ENCODE measurements at places on chromosomes 13 and 19.

GRCh38 chr13:71524613-71525304 is 342.2 kb downstream of the DACH1 start:
- no peak for DNase-seq

DNA sequence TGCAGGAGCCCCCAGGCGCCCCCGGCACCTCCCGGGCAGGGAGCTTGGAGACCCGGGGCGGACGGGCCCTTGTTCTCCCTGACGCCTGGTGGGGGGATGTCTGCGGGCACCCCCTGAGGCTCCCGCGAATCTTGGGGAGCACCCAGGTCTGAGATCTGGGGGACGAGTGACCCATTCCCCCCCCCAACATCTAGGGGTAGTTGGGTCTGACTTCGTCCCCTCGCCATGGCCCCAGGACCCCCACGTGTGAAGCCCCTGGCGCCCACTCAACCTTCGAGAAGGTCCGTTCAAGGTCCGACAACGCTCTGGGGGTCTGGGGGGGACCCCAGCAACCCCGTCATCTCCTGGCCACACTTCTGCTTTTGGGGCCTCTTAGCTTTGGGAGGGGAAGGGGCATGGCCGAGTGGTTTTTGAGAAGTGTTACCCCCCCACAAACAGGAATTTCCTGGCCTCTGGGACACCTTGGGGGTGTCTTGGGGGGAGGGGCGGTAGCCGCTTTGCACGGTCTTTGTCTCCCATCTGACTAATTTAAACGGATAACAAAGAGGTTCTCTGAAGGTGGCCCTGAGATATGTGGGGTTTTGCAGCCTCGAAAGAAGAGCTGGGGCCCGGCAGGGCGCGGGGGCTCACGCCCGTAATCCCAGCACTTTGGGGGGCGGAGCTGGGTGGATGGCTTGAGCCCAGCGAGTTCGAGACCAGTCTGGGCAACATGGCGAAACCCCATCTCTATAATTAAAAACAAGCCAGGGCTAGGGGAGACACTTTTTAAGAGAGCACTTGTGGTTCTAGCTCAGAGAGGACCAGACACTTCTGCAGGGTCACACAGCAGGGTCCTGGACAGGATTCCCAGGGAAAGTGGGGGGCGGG is 608 bp downstream of the CNN2 start:
- no peak for DNase-seq

DNA sequence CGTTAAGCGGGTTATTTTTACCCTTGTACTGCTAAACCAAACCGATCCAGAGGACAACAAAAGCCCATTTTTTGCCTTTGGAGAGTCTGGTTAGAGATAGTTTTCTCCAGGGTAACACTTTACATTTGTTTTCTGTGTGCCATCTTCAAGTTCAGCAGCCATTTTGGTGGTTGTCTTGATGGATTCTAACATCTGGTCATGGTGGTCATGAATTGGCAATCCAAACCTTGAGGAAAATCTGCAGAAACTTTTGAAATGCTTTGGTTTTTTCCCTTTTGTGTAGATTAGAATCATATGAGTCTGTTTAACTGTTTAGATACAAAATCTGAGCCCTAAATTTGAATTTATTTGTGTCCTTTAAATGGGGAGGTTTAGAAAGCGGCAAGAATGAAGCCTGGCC is 16.6 kb downstream of the HNRNPM start:
- no peak for DNase-seq

- no peak for DNase-seq
These were observed 6.4 kb downstream of the MOB3A start for GRCh38 chr19:2089727-2090053.

DNA sequence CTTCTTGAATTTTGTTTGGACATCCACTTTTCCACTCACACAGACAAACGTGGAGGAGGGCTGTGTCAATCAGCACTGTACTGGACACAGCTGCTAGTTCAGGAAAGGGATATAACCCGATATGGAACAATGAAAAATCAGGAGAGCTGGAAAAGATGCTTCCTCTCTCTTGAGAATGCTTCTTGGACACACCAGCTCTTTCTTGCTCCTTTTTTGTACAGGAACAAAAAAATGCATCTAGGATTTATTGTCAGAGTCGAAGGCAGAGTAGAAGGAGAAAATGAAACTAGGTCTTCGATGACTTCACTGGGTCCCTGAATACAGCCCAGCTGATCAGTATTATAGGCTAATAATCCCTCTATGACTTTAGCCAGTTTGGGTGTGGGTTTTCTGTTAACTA is 62.2 kb downstream of the PEG3 start:
- DNase-seq = no peak

- DNase-seq = no peak
These were observed 21.2 kb upstream of the CD177 start for GRCh38 chr19:43332058-43332922.

- DNase-seq = no peak
These were observed 26.9 kb upstream of the TUBGCP3 start for GRCh38 chr13:112614835-112615234.

DNA sequence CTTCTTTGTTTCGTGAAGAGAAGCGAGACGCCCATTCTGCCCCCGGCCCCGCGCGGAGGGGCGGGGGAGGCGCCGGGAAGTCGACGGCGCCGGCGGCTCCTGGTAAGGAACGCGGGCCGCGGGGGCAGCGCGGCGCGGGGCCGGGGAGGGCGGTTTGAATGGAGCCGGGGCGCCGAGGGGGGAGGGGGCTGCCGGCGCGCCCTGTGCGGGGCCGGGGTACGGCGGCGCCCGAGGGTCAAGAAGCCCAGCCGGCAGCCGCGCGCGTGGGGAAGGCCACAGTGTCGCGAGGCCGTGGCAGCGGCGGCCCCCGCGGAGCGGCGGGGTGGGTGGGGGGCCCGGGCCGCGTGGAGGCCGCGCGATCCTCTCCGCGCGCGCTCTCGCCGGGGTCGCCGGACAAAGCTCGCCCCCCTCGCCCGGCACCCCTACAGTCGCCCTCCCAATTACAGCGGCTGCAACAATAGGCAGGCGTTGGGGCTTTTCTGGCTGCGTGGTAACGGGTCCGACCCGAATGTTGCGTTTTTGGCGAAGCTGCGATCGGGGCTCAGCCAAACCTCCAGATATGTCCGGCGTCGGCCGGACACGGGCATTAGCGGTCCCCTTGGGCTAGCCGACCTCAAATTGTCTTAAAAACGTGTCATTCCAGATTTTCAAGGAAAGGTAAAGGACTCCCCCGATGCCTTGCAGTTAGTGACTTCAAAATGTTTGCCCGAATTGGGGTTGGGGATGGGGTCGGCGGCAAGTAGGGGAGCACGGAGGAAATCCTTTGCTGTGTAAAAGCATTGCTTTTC is 437 bp downstream of the SMARCA4 start:
- peak; percentile 30 for DNase-seq

- no peak for DNase-seq
These were observed 785.8 kb upstream of the SLC10A2 start for GRCh38 chr13:103852036-103852435.

GRCh38 chr19:39384839-39385568 is 5.9 kb downstream of the PAF1 start:
- no peak for DNase-seq

GRCh38 chr19:2250766-2251105 is 1.6 kb downstream of the AMH start:
- no peak for DNase-seq

DNA sequence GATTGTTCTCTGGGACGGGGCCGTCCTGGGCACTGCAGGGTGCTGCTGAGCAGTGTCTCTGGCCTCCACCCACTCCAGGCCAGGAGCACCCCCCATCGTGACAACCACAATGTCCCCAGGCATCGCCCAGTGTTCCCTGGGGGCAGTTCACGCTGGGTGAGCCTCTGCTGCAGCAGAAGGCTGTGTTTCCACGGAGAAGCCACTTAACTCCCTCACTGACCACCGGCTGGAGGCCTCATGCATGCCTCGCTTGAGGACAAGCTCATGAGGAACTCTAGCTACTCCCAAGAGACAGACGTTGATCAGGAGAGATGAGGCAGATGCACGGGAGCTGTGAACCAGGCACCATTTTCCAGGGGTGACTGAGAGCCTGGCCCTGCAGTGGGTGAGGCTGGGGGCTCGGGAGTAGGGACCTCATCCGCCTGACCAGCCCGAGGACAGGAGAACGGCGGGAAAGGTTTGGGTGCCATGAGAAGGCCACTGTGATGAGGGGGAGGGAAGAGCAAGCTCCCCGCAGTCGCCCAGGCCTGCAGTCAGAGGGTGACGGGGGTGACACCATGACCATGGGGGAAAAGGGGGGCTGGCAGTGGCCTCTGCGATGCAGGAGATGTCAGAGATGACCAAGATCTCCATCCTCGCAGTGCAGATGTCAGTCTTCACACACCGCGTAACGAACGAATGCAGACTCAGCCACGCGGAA is 5.1 kb downstream of the SLC39A3 start:
- DNase-seq = no peak

DNA sequence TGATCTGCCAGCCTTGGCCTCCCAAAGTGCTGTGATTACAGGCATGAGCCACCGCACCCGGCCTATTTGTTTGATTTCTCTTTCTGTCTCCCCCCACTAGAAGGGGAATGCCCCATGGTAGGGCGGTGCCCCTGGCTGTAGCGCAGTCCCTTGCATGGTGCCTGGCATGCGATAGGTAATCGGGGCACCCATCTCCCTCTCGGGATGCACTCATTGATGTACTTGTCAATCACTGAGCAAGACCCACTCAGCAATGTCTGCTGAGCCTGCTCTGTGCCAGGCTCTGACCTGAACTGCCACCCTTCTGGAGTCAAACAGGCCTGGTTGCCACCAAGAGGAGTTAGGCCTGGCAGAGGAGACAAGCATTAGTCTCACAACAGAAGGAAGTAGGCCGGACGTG is 19.8 kb downstream of the DNM2 start:
- no peak for DNase-seq

- DNase-seq = peak; percentile 17
These were observed 63.9 kb upstream of the STARD13 start for GRCh38 chr13:33349288-33349985.

GRCh38 chr13:113748101-113748861 is 10.7 kb upstream of the TMEM255B start:
- DNase-seq = no peak

GRCh38 chr13:77028202-77028601 is 1.2 kb upstream of the FBXL3 start:
- DNase-seq = peak; percentile 11

DNA sequence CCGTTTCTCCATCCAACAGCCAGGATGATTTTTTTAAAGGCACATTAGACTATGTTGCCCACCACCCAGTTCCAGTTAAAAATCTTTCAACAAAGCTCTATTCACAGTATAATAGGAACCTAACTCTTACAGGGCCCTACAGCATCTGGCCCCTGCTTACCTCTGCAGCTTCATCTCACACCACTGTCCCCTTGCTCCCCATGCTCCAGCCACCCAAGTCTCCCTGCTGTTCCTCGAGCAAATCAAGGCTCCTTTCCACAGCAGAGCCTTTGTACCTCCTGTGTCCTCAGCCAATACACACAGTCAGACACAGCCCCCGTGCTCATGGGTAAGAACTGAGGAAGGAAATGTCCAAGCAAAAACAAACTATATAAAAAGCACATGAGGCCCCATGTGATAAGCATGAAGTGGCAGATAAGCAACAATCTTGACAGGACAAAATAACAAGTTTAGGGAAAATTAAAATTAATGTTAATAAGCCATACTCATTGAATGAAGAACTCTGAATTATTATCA is 67.5 kb downstream of the TSC22D1 start:
- DNase-seq = no peak

DNA sequence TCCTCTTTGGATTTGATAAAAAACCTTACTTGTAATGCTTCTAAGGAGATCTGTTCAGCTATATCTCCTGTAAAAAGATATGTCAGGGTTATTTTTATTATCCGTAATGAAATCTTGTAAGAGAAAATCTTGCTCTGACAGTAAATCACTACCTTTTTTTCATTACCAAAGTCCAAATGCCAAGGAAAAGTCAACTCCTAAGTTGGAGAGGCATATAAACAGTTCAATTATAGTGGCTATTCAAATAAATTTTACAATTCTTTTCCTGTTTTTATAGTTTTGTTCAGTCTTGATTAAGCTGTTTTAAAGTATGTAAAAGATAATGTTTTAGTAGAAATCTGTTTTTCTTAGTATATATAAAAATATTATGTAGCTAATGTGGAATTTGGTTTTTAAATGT is 9.0 kb downstream of the KCTD4 start:
- DNase-seq = no peak

DNA sequence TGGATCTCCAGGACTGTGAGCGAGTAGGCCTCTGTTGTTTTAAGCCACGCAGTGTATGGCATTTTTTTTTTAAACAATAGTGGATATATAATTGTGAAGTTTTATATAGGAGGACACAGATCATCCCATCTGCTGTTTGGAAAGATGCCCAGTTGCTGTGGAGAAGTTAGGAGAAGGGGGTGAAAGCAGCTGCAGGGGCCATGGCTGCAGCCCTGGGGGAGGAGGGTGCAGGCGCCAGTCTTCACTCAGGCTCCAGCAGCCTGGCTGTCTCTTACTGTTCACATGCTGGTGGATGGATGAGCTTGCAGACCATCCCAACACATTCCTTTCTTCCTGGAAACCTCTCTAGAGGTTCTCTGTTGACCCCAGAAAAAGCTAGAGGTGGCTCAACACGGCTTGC is 242.3 kb downstream of the TEX29 start:
- DNase-seq = no peak

DNA sequence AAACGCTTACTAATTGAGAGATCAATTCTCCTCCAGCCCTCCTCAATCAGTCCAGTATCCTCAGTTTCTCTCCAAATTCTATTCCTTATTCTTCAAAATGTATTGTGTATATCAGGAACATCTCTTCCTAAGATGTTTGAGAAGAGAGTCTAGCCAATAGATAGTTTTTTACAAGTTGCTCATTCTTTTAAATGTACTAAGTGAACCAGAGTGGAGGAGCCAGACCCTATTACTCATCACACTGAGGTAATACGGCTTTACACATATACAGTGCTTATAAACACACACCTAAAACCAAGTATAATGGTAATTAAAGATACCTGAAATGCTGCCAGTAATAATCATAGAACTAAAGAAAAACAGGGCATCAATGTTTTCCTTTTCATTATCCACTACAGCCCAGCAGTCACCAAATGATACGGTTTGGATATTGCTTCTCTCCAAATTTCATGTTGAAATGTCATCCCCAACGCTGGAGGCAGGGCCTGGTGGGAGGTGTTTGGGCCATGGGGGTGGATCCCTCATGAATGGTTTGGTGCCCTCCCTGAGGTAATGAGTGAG is 45.2 kb upstream of the HMGB1 start:
- no peak for DNase-seq

- DNase-seq = peak; percentile 1
These were observed 122.5 kb downstream of the GPC5 start for GRCh38 chr13:91520952-91521351.

- no peak for DNase-seq
These were observed 63.5 kb upstream of the DOCK9 start for GRCh38 chr13:99041337-99041736.

- no peak for DNase-seq
These were observed 2.3 kb upstream of the ILF3 start for GRCh38 chr19:10651851-10652250.

GRCh38 chr19:50352242-50352641 is 13.2 kb downstream of the NAPSA start:
- DNase-seq = no peak

- DNase-seq = peak; percentile 38
These were observed 23.6 kb downstream of the RANBP3 start for GRCh38 chr19:5954293-5954692.

- DNase-seq = no peak
These were observed 64.3 kb downstream of the LRCH1 start for GRCh38 chr13:46617229-46617721.

GRCh38 chr19:16944626-16945363 is 56.0 kb downstream of the F2RL3 start:
- DNase-seq = no peak

GRCh38 chr19:23093832-23094231 is 23.0 kb upstream of the ZNF730 start:
- no peak for DNase-seq

- no peak for DNase-seq
These were observed 393.0 kb downstream of the LMO7 start for GRCh38 chr13:76029088-76029487.
